ENCODE measurements at places on chromosomes 7 and 10. TPM values are rescaled to one million over a fixed set of nuclear protein-coding genes. Genes with fewer than 3 reads are reported as not detected.

The GNAT3 gene
- total RNA-seq: not detected

The AEBP1 gene
- 267 TPM for total RNA-seq

The UNCX gene
- total RNA-seq: not detected

The GHRHR gene
- not detected for total RNA-seq

The SMKR1 gene
- total RNA-seq: not detected

The DNAJB6 gene
- total RNA-seq: 110 TPM

The ZNF487 gene
- total RNA-seq: 3.9 TPM

The ABI1 gene
- total RNA-seq: 42.6 TPM

The SPDYE18 gene
- total RNA-seq: 0.42 TPM

The OR6B1 gene
- total RNA-seq: not detected

The INMT gene
- total RNA-seq: 44.0 TPM

The FOXI2 gene
- not detected for total RNA-seq

The SSMEM1 gene
- total RNA-seq: 0.39 TPM

Data from mesenteric fat pad (tissue), 1 donor.